ENCODE measurements at places on chromosomes 4 and X.

- DNase-seq = no peak
Measured at GRCh38 chr4:8615921-8616787, 23.6 kb downstream of the CPZ start.

GRCh38 chr4:111781611-111782010 lies 363.6 kb upstream of the FAM241A start:
- no peak for DNase-seq

GRCh38 chr4:109276482-109277095 lies 25.9 kb downstream of the COL25A1 start:
- DNase-seq = no peak

DNA sequence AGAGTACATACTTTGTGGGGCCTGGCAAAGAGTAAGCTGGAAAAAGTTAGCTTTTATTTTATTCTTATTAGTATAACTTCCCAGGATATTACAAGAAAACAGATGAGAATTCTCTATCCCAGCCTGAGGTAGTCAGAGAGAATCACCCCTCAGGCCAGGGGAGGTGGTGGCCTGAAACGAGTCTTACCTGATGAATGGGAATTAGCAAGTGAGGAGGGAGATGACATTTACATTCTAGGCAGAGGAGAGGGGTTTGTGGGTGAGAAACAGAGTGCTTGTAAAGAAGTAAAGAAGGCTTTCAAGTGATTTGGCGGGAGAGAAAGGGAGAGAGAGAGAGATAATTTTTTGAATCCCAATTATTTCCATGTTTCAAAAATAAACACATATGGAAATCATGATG lies 39.3 kb upstream of the PDK3 start:
- DNase-seq = no peak

GRCh38 chrX:153934762-153935325 lies at the start of gene NAA10:
NAA10 (minus strand) TSS chrX:153935037; CDS start chrX:153934904, 133 bp downstream.
- DNase-seq = peak; percentile 63

- DNase-seq = no peak
Measured at GRCh38 chrX:78957049-78957767, 12.0 kb downstream of the P2RY10 start.

DNA sequence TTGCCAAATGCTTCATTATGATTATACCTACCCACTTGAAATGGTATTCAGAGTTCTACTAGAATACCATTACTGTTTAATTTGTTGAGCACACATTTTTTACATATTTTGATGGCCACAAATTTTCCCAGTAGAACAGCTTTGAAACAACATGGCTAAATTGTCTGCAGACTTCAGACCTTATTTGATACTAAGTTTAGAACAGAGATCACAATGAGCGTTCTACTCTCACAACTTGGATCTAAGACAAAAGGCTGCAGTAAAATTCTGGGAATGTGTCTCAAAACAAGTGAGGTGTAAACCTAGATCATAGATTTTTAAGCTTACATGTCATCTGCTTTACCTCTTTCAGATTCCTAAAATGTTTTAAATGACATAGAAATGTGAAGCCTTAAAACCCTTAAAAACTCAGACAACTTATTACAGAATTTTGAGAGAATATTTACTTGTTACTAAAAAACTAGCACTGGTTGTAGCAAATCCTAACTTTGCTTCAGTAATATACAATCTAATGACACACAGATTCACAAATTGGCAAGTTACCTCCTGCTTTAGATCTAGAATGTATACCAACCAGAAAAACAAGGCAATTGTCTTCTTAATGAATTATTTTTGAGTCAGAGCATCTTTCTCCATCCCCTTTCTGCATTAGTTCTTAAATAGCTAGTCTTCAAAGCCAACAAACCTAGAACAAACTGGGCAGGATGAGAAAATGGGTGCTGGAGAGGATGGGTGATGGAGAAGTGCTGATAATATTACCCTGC lies 243.3 kb downstream of the SLC7A11 start:
- no peak for DNase-seq

GRCh38 chr4:23084559-23085248 lies 392.0 kb downstream of the GBA3 start:
- no peak for DNase-seq

GRCh38 chrX:106752101-106752678 lies 25.7 kb downstream of the RNF128 start:
- no peak for DNase-seq

DNA sequence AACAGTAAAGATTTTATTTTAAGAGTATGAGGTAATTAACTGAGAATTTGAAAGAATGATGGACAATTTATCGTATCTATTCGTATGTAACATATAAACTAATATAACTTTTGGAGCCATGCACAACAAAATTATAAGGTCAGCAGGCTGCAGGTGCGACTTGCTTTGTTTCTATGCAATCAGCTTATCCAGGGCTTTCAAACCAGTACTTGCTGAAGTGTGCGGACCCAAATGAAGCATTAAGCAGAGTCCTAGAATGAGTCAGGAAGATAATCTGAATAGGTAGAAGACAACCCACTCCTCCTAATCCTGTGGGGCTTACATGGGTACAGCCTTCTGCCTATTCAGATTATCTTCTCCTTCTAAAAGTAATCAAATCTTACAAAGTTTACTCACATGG lies 2.1 kb downstream of the NSD2 start:
- DNase-seq = no peak

DNA sequence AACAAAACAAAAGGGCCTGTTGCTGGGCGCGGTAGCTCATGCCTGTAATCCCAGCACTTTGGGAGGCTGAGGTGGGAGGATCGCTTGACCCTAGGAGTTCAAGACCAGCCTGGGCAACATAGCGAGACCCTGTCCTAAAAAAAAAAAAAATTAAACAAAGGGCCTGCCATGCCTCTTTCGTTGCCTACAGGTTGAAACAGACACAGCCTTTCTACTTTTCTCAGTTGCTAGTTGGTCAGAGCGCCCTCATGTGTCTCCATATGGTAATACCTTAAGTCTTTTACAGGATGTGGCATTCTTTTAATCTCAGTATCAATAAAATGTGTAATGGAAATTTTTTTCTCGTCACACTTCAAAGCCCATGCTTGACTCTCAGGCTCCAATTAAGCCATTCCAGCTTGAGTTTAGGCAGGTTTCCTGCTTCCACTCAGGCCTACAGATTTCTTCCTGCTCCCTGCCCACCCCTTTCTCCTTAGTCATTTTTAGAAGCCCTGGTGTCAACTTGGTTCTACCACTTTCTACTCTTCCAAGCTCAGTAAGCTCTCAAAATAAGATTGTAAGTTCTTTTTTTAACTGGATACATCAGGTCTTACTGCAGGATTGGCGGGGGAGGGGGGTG lies 4.6 kb upstream of the SOWAHD start:
- DNase-seq = no peak

DNA sequence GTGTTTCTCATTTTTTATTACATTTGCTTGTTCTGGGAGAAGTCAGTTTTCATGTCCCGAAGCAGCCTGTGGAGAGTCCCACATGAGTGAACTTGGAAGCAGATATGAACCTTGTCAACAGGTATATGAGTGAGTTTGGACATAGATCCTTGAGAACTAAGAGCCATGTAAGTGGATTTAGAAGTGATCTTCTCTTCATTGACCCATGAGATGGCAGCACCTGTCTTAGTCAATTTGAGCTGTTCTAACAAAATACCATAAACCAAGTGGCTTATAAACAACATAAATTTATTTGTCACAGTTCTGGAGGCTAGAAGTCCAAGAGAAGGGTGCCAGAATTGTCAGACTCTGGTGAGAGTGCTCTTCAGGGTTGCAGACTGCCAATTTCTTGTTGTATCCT lies 1043.8 kb downstream of the ADGRL3 start:
- no peak for DNase-seq

GRCh38 chr4:185341841-185342240 lies 53.9 kb downstream of the LRP2BP start:
- no peak for DNase-seq
